ENCODE measurements at places on chromosomes 7 and 10. TPM values are rescaled to one million over a fixed set of nuclear protein-coding genes. Genes with fewer than 3 reads are reported as not detected.

RPEL1 gene
- total RNA-seq, result not detected

TEX47 gene
- not detected for total RNA-seq

HSPA12A gene
- total RNA-seq, result not detected

DNAAF5 gene
- 53.4 TPM for total RNA-seq

TRIL gene
- total RNA-seq, result not detected

FBH1 gene
- total RNA-seq, result 99.9 TPM

ZNF853 gene
- 0.56 TPM for total RNA-seq

CALY gene
- total RNA-seq, result not detected

NRF1 gene
- 31.9 TPM for total RNA-seq

All from natural killer cell treated with Interleukin-12 subunit alpha and Interleukin-12 subunit beta and Interleukin-15 and Interleukin-18, amount 100 ng/mL, for 72 hours (primary cell).